Osteocyte (in vitro differentiated cells): ENCODE measurements at places on chromosomes 5 and 9. TPM values are rescaled to one million over a fixed set of nuclear protein-coding genes. Genes with fewer than 3 reads are reported as not detected.

The LCN2 gene
- total RNA-seq: not detected in 2 replicates

The NR2F1 gene
- 189 and 197 TPM in 2 replicates for total RNA-seq

The PCDHGA11 gene
- 1.9 and 2.2 TPM in 2 replicates for total RNA-seq

The PTGDS gene
- total RNA-seq: 123 and 129 TPM in 2 replicates

The IGFBPL1 gene
- total RNA-seq: 1.7 and 2.8 TPM in 2 replicates

The RASGRF2 gene
- total RNA-seq: 0.05 TPM in 2 replicates

The TRAF1 gene
- 7.1 and 7.8 TPM in 2 replicates for total RNA-seq

The NDUFA8 gene
- 48.5 and 50.9 TPM in 2 replicates for total RNA-seq

The PCDHGB6 gene
- total RNA-seq: 70.2 and 71.5 TPM in 2 replicates

The ZFP2 gene
- total RNA-seq: 1.2 and 1.7 TPM in 2 replicates

The CAVIN4 gene
- total RNA-seq: 1.1 and 1.6 TPM in 2 replicates

The PCDHA1 gene
- not detected in 2 replicates for total RNA-seq

The STC2 gene
- total RNA-seq: 334 and 341 TPM in 2 replicates

The LRRC19 gene
- total RNA-seq: not detected in 2 replicates

The FOXD4L3 gene
- total RNA-seq: 0.26 TPM in 1 of 2 replicates, not detected in the other
